ENCODE measurements at places on chromosomes 6 and 20. TPM values are rescaled to one million over a fixed set of nuclear protein-coding genes. Genes with fewer than 3 reads are reported as not detected.
A peak's percentile ranks its signal among the peaks of the same experiment; 100 is the strongest.

GRCh38 chr20:6704132-6704861 is 63.2 kb upstream of the BMP2 start:
- no peaks in the 10 kb centered on the region for H3K36me3 ChIP-seq
- H3K27me3 ChIP-seq: no peaks in the 10 kb centered on the region
- peak overlapping the region; percentile 49 for H3K27ac ChIP-seq
- DNase-seq: no peak

DNA sequence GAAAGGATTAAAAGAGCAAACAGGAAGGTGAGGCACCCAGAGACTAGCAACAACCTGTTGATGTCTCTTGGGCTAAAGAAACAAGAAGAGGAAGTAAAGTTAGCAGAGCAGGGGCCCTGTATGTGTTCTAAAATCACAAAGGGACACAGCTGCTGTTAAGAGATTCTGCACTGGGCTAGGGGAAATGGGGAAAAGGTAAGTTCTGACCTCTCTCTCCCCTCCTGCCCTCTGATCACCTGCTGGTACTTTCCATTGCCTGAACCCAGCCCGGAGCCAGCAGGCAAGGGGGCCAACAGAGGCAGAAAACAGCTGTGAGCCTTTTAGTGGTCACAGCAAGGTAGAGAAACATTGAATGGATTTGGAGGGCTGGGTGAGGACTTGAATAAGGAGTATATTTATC is 13.5 kb upstream of the CNR1 start:
- no peak for DNase-seq
- no peak overlapping the region for H3K27ac ChIP-seq
- H3K27me3 ChIP-seq: no peaks in the 10 kb centered on the region
- H3K36me3 ChIP-seq: no peaks in the 10 kb centered on the region

Gene CTNNBL1
- 52.8 TPM for total RNA-seq

- no peaks in the 10 kb centered on the region for H3K27me3 ChIP-seq
- H3K4me3 ChIP-seq: no peak overlapping the region
- DNase-seq: no peak
- H3K27ac ChIP-seq: no peak overlapping the region
- H3K4me1 ChIP-seq: peaks cover 6% of the 10 kb centered on the region
Measured at GRCh38 chr20:44010162-44010704, 95.6 kb downstream of the TOX2 start.

- no peak for DNase-seq
- no peak overlapping the region for H3K4me3 ChIP-seq
- peaks cover 12% of the 10 kb centered on the region for H3K27me3 ChIP-seq
- H3K4me1 ChIP-seq: no peaks in the 10 kb centered on the region
Measured at GRCh38 chr20:46973766-46974165, 79.1 kb downstream of the EYA2 start.

DNA sequence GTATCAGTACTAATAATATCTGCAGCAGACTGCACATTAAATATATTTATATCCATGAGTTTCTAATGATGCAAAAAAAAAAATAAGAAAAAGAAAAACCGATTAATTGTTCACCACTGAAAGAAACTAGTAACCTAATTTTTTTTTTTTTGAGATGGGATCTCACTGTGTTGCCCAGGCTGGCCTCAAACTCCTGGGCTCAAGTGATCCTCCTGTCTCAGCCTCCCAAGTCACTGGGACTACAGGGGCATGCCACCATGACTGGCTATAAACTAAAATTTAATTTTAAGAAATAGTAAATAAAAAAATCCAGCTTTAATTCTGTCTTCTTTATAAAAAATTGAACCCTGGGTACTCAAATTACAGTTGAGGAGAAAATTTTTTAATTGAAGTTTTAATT is 358.2 kb downstream of the QKI start:
- H3K36me3 ChIP-seq: no peaks in the 10 kb centered on the region
- no peak overlapping the region for H3K27ac ChIP-seq
- H3K4me3 ChIP-seq: no peak overlapping the region

Gene C6orf141
- total RNA-seq: 2.1 TPM

GRCh38 chr6:123953920-123954319 is 150.3 kb downstream of the NKAIN2 start:
- no peak overlapping the region for H3K27ac ChIP-seq
- no peaks in the 10 kb centered on the region for H3K36me3 ChIP-seq
- H3K4me1 ChIP-seq: no peaks in the 10 kb centered on the region
- no peak for DNase-seq
- no peak overlapping the region for H3K4me3 ChIP-seq

Measured in upper lobe of right lung (tissue), 1 donor.